ENCODE measurements at places on chromosomes 5 and 9.

- DNase-seq = no peak
Measured at GRCh38 chr9:90420768-90421513, 221.7 kb downstream of the DIRAS2 start.

DNA sequence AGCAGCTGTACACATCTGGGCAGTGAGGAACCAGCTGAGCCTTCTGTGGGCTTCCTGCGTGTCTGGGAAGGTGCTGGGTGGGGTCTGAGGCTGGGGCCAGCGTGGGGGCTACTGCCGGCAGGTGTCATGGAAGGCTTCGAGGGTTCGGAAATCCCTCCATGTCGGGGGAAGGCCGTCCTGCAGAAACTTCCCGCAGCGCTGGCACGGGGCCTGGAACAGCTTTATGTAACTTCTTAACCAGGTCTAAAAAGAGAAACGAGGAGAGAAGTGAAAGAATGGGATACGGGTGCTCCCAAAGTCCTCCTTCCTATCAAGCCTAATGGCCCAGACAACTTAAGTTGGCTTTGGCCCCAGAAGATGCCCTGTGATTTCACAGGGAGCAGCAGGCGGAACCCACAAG lies 120.6 kb upstream of the RAPGEF1 start:
- no peak for DNase-seq

DNA sequence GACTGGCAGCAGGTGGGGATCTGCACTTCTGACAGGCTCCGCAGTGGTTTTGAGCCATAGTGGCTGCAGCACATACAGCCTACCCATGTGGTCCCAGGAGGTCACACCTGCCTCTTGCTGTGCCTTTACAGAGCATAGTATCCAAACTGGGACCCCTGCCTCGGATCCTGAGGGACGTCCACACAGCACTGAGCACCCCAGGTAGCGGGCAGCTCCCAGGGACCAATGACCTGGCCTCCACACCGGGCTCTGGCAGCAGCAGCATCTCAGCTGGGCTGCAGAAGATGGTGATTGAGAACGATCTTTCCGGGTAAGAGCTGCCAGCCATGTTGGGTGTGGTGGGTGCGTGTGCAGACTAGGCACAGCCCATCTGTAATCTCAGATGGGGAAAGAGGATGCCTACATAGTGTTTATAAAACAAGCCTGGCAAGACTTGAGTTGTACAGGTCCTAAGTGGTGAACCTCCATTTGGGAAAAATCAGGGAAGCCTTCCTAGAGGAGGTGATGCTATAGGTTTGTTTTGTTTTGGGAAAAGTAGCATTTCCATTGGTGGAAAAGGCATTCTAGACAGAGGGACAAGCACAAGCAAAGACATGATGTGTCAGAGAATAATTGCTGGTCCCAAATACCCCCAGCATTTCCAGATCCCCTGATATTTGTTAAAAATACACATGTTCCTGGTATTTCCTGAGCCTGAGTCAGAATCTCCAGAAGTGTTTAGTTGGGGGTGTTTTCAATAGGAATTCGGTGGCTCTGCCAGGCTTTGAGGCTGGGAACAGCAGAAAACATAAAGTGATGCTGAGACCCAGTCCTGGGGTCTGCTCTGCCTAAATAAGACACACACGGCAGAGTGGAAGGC lies 119.2 kb downstream of the DAB2IP start:
- DNase-seq = no peak

GRCh38 chr9:84000186-84000585 lies 19.6 kb downstream of the RMI1 start:
- no peak for DNase-seq

GRCh38 chr5:124057724-124058231 lies 545.8 kb downstream of the CSNK1G3 start:
- DNase-seq = no peak

DNA sequence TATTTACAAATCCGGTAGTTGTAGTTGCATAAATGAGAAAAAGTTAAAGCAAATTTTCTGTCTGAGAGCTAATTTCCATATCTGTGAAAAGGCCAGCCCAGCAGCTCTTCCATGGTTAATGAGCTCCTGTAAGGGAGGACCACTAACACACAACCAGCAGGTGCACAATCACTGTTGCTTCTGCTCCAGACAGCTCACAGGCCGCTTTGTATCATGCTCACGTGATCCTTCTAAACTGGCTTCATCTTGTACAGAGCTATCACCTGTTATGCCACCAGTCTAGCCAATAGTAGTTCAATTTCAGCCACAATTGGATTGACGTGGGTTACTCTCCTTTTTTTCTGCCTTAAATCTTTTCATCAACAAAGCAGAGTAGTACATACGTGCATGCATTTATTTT lies 38.3 kb upstream of the FBXL17 start:
- no peak for DNase-seq

DNA sequence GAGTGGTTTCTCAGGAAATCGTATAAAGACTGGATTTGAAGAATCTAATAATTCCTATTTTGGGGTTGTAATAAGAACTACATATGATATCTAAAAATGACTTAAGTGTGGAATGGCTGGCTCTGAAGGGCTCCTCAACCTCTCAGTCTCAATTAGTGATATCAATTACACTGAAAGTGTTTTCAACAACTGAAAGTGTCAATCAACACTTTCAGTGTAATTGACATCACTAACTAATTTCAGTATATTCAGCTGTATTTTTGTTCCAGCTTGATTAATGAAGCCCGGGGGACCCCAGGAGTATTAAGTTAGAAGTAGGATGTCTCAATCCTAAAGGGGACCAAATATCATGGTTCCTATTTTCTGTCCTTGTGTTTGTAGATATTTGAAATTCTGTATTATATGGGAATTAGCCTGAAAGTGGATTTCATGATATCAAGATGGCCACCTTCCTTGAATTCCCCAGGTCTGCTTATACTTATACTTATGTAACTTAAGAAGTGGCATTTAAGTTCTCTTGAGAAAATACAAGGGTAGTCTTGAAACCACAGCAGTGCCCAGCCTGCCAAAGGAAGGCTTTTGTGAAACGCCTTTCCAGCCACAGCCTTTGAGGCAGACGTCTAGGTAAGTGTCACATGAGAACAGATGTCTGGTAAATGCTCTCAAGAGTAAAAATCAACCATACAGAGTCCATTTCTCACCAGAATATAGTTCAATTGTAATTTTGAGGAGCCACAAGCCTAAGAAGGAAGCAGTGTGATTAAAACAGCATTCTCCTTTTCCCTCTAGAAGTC lies 4.6 kb downstream of the BASP1 start:
- no peak for DNase-seq

GRCh38 chr9:137410891-137411249 lies 12.1 kb downstream of the EXD3 start:
- DNase-seq = no peak

- no peak for DNase-seq
Measured at GRCh38 chr5:158837908-158838307, 261.8 kb downstream of the EBF1 start.

DNA sequence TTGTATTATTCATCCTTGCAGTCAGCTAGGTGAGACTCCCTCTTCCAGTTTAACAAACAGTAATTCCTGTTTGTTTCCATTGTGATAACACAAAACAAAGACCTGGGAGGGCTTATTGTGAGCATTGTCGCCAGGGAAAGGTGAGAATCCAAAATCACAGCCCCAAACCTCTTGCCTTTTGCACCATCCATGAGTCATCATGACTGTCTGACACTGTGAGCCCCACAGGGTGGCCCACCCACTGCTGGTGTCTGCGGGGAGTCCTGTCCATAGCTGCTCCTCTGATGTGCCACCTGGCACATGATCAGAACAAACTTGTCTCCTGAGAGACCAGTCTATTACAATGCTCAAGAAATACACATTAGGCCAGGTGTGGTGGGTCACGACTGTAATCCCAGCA lies 33.7 kb upstream of the S1PR3 start:
- DNase-seq = no peak

- DNase-seq = no peak
Measured at GRCh38 chr5:27769748-27770402, 731.5 kb upstream of the CDH9 start.

DNA sequence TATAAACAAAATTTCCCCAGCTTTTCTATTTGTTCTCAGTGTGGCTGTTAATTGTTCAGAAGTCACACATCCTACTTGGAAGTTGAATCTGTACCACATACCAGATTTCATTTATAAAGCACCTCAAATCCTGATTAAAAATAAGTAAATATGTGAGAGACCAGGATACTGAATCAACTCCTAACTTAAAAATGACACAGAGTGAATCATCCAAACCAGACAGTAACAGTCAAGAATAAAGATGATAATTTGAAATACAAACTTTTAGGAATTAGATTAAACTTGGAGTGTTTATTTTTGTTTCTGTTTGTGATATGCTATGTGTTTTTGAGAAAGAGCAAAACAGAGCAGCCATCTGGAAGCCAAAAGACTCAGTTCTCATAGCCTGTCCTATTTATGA lies 633.2 kb upstream of the RORB start:
- DNase-seq = no peak

DNA sequence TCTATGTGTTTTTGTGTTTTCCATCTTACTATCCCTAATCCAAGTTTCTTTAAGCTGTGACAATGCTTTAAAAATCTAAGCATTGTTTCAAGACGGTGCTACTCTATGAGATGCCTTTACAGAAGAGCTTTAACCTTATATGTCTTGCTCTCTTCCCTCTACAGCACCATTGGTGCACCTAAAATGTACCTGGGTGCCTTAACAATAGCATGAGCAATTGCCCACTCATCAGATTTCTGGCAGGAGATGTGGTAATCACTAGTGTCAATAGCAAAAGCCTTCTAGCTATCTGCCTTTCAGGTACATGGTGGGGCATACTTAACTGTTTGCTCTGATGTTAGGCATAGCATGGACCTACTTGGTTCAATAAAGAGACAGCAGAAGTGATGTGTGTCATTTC lies 222.3 kb upstream of the KIF2A start:
- peak; percentile 52 for DNase-seq

- DNase-seq = no peak
Measured at GRCh38 chr5:56522960-56523359, 289.8 kb upstream of the ANKRD55 start.

- no peak for DNase-seq
Measured at GRCh38 chr9:122297512-122297911, 32.8 kb downstream of the MRRF start.

DNA sequence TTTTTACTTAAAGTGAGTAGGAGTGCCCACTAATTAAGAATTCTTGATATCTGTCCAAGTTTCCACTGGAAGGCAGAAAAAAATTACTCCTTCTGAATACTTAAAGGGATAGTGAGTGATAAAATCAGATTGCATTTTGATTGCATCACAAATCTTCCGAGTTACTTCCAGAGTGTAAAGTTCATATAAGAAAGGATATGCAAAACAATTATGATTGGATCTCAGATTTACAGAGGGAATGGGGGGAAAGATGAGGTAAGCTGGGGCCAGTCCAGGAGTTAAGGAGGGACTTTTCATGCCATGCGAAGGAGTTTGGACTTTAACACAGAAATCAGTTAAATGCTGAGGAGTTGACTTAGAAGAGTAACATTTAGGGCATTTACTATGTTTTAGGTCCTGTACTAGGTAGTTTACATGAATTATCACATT lies 9.3 kb upstream of the RNF145 start:
- DNase-seq = no peak

GRCh38 chr9:281741-282645 lies 67.3 kb downstream of the DOCK8 start:
- DNase-seq = no peak

DNA sequence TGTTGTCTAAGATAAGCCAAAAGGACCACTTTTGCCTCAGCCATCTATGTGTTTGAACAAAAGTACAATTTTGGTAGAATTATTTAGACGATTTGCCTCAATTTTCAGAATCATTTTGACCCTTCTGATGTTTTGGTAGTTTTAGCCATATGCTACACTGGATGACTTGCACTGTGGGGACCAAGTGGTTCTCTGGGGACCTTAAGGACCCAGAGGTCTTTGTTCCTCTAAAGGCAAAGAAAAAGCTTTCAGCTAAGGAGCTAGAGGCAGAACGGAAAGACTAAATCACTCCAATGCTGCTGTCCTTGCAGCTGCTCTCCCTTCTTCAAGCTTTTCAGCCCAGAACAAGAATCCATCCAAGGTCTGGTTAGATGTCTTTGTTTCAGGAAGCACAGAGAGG lies 51.0 kb upstream of the APC start:
- DNase-seq = no peak

All from epithelial cell of prostate (primary cell).